MCF 10A (cell line): ENCODE measurements at places on chromosomes 1 and 21. TPM values are rescaled to one million over a fixed set of nuclear protein-coding genes. Genes with fewer than 3 reads are reported as not detected.

GRCh38 chr1:225572422-225572821 lies 80.5 kb downstream of the ENAH start:
- H3K36me3 ChIP-seq: peaks cover 1% of the 10 kb centered on the region
- no peak overlapping the region for H3K4me3 ChIP-seq
- peaks cover 28% of the 10 kb centered on the region for H3K4me1 ChIP-seq
- H3K27ac ChIP-seq: no peak overlapping the region
- peak; percentile 33 for DNase-seq

- no peaks in the 10 kb centered on the region for H3K36me3 ChIP-seq
- no peak overlapping the region for H3K27ac ChIP-seq
- H3K4me3 ChIP-seq: no peak overlapping the region
- DNase-seq: no peak
- no peaks in the 10 kb centered on the region for H3K4me1 ChIP-seq
- H3K27me3 ChIP-seq: no peaks in the 10 kb centered on the region
Observed at GRCh38 chr1:76511558-76512179, 355.6 kb upstream of the ST6GALNAC5 start.

- no peak for DNase-seq
- H3K27ac ChIP-seq: no peak overlapping the region
- H3K4me1 ChIP-seq: peaks cover 59% of the 10 kb centered on the region
- peak overlapping the region; percentile 75 for H3K4me3 ChIP-seq
Observed at GRCh38 chr1:226872437-226872836, 2.0 kb downstream of the PSEN2 start.

The PLA2G2A gene
- not detected in 2 replicates for total RNA-seq

DNA sequence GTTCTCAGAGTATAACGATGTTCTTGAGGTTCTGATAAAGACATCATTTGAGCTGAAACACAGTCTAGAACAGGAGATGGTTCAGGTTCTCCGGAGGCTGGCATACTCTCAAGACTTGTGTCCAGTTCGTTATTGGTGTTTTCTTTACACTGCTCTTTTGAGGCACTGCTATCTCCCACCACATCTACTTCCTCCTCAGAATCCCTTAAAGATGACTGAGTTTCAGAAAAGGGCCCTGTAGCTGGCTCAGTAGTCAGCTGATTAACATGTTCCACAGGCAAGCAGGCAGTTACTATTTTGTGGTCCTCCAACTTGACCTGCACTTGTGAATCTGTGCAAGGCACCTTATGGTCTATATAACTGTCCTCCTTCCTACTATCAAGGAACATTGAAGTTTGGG lies 50.2 kb downstream of the ZZZ3 start:
- no peak overlapping the region for H3K4me3 ChIP-seq
- H3K36me3 ChIP-seq: peaks cover 69% of the 10 kb centered on the region
- H3K27me3 ChIP-seq: no peaks in the 10 kb centered on the region
- no peak overlapping the region for H3K27ac ChIP-seq

The DNAH14 gene
- 69.7 and 70.8 TPM in 2 replicates for total RNA-seq

The EPHA10 gene
- 0.74 and 1.0 TPM in 2 replicates for total RNA-seq

DNA sequence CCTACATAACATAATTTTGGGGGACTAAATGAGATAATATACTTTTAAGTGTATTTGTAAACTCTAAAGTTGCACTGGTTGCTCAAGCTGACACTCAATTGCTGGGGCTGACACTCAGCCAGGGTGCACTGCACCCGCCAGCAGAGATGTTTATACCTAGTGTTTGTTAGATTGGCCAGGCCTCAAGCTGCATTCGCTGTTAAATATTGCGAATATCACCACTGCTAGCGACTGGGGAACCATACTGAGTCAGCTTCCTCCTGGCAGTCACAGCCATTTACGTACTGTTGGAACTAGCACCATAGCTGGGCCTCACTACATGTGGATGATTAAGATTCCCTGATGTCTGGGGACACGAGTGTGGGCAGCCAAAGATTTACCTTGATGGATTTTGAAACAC lies 12.7 kb upstream of the RWDD3 start:
- H3K27ac ChIP-seq: no peak overlapping the region
- H3K36me3 ChIP-seq: no peaks in the 10 kb centered on the region
- H3K27me3 ChIP-seq: no peaks in the 10 kb centered on the region
- H3K4me1 ChIP-seq: no peaks in the 10 kb centered on the region
- no peak overlapping the region for H3K4me3 ChIP-seq
- DNase-seq: no peak

- no peak overlapping the region for H3K4me3 ChIP-seq
- no peaks in the 10 kb centered on the region for H3K36me3 ChIP-seq
- H3K27me3 ChIP-seq: no peaks in the 10 kb centered on the region
- H3K27ac ChIP-seq: no peak overlapping the region
Observed at GRCh38 chr1:59266180-59266926, 30.5 kb upstream of the FGGY start.

The UBIAD1 gene
- 21.7 and 23.2 TPM in 2 replicates for total RNA-seq

GRCh38 chr1:195763907-195764374 lies 844.3 kb downstream of the KCNT2 start:
- DNase-seq: peak; percentile 40
- H3K4me3 ChIP-seq: no peak overlapping the region
- peaks cover 11% of the 10 kb centered on the region for H3K4me1 ChIP-seq
- H3K27ac ChIP-seq: no peak overlapping the region
- no peaks in the 10 kb centered on the region for H3K27me3 ChIP-seq

- peak overlapping the region; percentile 77 for H3K4me3 ChIP-seq
- H3K36me3 ChIP-seq: no peaks in the 10 kb centered on the region
- DNase-seq: no peak
- H3K27me3 ChIP-seq: peaks cover 16% of the 10 kb centered on the region
- H3K27ac ChIP-seq: no peak overlapping the region
- no peaks in the 10 kb centered on the region for H3K4me1 ChIP-seq
Observed at GRCh38 chr1:231040800-231041718, 1.0 kb upstream of the FAM89A start.

The TAF1A gene
- total RNA-seq: 38.2 and 39.3 TPM in 2 replicates

DNA sequence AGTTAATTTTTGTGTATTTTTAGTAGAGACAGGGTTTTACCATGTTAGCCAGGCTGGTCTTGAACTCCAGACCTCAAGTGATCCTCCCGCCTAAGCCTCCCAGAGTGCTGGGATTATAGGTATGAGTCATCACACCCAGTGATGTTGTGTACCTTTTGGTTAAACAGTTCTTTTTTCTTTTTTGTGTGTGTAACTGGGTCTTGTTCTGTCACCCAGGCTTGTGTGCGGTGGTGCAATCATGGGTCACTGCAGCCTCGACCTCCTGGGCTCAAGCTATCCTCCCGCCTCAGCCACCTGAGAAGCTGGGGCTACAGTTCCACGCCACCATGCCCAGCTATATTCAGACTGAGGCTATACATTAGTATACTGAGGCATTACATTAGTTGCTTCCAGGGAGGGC lies 37.8 kb downstream of the GABPB2 start:
- H3K27me3 ChIP-seq: no peaks in the 10 kb centered on the region
- H3K27ac ChIP-seq: no peak overlapping the region
- H3K4me1 ChIP-seq: no peaks in the 10 kb centered on the region

GRCh38 chr1:159266832-159267231 lies 35.3 kb upstream of the FCER1A start:
- peak overlapping the region; percentile 32 for H3K27ac ChIP-seq
- no peak for DNase-seq
- H3K4me3 ChIP-seq: no peak overlapping the region
- H3K27me3 ChIP-seq: no peaks in the 10 kb centered on the region
- H3K4me1 ChIP-seq: peaks cover 32% of the 10 kb centered on the region

The GJA5 gene
- total RNA-seq: 0.28 TPM in 1 of 2 replicates, not detected in the other

The LCE2C gene
- not detected in 2 replicates for total RNA-seq

- peak; percentile 73 for DNase-seq
- no peak overlapping the region for H3K27ac ChIP-seq
- H3K4me1 ChIP-seq: peaks cover 9% of the 10 kb centered on the region
Observed at GRCh38 chr1:78911956-78912880, 94.3 kb downstream of the ADGRL4 start.

DNA sequence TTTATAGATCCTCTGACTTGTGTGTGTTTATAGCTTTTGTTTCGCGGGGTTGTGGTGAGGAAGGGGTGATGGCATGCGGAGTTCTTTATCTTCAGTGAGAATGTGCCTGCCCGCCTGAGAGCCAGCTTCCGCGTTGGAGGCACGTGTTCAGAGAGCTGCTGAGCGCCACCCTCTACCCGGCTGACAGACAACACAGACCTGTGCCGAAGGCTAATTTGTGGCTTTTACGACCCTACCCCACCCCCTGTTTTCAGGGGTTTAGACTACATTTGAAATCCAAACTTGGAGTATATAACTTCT lies 14.4 kb upstream of the CD101 start:
- no peaks in the 10 kb centered on the region for H3K27me3 ChIP-seq
- peaks cover 21% of the 10 kb centered on the region for H3K36me3 ChIP-seq
- no peak for DNase-seq
- H3K4me1 ChIP-seq: peaks cover 30% of the 10 kb centered on the region
- H3K27ac ChIP-seq: no peak overlapping the region

The UBXN10 gene
- not detected in 2 replicates for total RNA-seq

- H3K27me3 ChIP-seq: no peaks in the 10 kb centered on the region
- DNase-seq: peak; percentile 63
Observed at GRCh38 chr1:9181990-9182783, 52.4 kb upstream of the H6PD start.

DNA sequence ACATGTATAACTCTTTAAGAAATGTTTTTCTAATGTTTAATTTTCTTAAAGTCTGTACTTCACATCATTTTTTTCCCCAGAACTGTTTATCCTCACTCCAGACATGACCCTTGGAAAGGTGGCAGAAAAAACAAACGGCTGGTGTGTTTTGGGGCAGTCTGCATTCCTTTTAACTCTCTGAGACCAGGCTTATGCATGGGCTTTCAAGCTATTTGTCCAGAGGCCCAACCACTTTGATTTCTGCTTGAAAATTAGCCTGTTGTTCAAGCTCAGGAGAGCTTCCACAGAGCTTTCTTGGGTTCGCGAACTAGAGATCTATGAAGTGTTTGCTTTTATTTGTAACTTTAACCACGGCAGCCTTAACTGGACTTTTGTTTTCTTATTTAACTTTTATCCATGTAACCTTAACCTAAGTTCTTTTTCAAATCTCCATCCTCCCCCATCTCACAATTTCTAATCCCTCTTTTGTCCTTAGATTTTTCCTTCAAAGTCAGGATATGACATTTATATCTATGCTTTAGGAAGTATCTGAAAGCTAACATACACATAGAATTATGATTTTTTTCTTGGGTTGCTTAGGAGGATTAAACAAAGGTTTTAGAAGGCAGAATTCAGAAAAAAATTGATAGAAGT lies 111.8 kb downstream of the FGGY start:
- no peak overlapping the region for H3K4me3 ChIP-seq
- DNase-seq: no peak
- H3K27me3 ChIP-seq: no peaks in the 10 kb centered on the region
- H3K36me3 ChIP-seq: no peaks in the 10 kb centered on the region
- H3K4me1 ChIP-seq: no peaks in the 10 kb centered on the region

GRCh38 chr1:175687622-175688415 lies 55.6 kb downstream of the TNR start:
- H3K36me3 ChIP-seq: no peaks in the 10 kb centered on the region
- DNase-seq: no peak
- peaks cover 53% of the 10 kb centered on the region for H3K27me3 ChIP-seq
- no peak overlapping the region for H3K27ac ChIP-seq
- H3K4me1 ChIP-seq: no peaks in the 10 kb centered on the region
- no peak overlapping the region for H3K4me3 ChIP-seq

The ZSCAN20 gene
- total RNA-seq: 5.1 and 8.2 TPM in 2 replicates

The NTMT2 gene
- not detected in 2 replicates for total RNA-seq
